ENCODE measurements at places on chromosomes 13 and 19.

GRCh38 chr13:113531041-113531873 is 40.7 kb upstream of the DCUN1D2 start:
- DNase-seq: no peak

- DNase-seq: no peak
Measured at GRCh38 chr13:114035583-114036531, 62.0 kb upstream of the C13orf46 start.

- no peak for DNase-seq
Measured at GRCh38 chr19:30116530-30116929, 174.5 kb downstream of the URI1 start.

DNA sequence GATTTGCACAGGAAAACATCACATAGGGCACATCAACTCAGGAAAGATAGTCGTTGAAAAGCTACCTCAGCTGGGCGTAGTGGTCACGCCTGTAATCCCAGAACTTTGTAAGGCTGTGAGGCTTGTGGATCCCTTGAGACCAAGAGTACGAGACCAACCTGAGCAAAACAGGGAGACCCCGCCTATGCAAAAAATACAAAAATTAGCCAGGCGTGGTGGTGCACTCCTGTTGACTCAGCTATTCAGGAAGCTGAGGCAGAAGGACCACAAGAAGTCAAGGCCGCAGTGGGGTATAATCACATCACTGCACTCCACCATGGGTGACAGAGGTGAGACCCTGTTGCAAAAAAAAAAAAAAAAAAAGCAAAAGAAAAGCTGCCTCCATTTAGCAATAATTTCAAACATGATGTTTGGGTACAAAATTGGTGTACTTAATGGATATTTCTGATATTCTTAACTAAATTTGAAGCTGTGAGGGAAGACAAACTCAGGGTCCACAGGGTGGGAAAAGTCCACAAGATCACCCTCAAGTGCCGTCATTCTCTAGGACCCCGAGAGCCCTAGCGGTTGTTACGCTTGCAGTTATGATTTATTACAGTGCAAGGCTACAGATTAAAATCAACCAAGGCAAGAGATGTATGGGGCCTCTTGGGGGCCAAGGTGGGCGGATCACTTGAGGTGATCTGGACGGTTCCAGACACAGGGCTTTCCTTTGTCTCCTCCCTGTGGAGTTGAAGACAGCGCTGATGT is 42.5 kb upstream of the LDLR start:
- DNase-seq: no peak

DNA sequence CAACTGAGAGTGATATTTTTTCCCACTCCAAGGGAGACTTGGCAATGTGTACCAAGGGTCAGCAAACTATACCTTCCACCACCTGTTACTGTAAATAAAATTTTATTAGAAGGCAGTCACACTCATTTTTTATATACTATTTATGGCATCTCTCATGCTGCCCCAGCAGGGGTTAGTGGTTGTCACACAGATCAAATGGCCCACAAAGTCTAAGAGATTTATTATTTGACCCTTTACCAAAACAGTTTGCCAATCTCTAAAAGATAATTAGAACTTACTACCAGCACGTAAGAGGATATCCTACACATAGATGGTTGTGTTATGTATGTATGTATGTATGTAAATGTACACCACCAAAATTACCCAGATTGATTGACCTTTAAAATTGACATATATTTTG is 185.1 kb downstream of the PRR20E start:
- no peak for DNase-seq

GRCh38 chr13:24505256-24505655 is 7.3 kb downstream of the PARP4 start:
- DNase-seq: no peak

DNA sequence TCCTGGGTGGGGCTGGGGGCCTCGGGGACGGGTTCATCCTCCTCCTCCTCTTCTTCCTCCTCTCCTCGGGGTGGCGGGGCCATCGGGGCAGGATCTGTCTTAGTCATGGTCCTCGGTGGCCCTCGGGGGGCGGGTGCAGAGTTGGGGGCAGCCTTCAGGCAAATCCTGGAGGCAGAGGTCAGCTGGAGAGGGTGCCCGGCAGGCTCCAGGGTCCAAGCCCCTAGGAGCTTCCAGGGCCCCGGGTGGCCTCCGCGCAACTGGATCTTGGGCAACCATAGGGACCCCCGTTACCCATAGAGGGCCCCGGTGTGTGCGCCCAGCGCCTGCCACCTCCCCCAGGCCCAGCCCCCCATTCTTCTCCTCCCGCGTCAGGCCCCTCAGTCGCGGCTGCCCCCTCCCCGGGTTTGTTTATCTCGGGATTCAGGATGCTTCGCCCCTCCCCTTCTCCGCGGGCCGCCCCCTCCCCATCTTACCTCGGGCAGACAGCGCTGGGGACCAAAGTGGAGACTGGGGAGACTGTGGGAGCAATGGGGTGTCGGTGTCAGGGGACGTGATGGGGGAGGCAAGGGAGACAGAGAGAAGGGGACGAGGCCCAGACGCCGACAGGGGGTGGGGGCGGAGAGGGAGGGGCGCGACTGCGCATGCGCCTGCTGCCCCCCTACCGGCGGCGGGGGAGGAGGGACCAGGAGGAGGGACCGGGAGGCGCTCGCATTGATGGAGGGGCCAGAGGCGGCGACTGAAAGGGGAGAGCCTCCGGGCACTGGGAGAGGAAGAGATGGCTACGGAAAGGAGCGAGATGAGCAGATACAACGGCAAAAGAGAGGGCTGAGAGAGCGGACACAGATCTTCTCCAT is at the start of gene CLIP3:
CLIP3 (minus strand) TSS at position 623 of the 854 bp plus-strand sequence; CDS start at position 107, 516 bp downstream.
- DNase-seq: no peak

DNA sequence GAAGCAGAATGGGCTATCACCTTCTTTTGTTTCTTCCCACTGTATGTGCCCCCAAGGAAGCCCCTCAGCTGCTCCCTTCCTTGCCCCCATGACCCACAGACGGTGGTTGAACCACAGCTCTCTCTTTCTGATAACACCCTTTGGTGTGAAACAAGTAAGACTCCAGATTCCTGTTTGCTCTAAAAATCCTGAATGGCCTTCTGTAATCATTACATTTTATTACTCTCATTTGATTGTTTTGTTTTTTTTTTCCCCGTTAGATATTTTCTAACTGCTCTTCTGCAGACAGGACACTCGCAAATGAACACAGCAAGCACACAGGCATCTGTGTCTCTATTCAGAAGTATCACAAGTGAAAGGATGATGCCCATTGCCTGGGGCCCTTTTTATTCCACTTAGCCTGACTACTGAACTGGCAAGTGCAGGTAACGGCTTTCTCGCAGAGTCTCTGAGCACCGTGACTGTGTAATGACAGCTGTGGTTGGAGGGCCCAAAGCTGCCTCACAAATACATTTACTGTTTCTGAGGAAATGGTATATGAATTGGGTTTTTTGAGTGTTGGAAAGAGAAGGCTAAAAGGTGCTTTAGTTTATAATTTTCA is 59.3 kb downstream of the OXGR1 start:
- no peak for DNase-seq

GRCh38 chr13:77991003-77991402 is 72.4 kb upstream of the EDNRB start:
- DNase-seq: no peak

DNA sequence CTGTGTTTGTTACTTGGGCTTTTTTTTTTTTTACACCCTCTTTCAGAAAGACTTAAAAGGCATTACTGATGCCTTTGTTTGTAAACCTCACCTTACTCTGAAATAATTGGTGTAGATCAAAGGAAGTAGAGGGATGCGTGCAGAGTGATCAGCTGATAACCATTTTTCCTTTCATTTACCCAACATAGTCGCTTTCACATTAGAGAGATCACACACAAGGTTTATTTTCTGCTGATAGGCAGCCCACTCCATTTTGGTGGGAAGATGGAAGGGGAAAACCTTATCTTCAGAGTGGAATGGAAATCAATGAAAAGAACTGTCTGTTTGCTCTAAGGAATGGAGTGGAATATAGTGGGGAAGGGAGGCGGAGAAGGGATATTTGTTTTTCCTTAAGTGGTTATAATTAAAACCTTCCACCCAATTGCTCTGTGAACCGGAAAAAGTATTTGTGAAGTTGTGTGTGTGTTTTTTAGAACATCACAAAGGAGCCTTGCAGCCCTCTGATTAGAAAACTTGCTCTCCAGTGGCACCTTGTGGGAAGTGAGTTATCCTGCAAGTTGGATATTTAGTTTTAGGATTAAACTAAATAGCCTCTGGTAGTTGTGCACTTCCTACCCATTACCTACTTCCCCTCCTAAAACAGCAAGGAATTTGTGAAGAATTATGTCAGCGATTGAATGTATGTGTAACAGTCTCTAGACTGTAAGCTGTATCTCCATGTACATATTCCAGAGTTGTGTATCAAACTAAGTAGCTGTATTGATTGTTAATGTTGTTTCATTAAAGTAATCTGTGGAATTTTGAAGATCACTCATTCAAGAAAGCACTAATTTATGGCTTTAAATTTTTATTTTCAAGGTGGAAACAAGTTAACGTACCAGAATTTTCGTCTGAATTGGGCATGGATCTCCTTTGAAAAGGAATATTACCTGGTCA is 76.8 kb downstream of the FREM2 start:
- DNase-seq: peak; percentile 52

GRCh38 chr19:47158879-47159503 is 28.4 kb downstream of the SAE1 start:
- no peak for DNase-seq

DNA sequence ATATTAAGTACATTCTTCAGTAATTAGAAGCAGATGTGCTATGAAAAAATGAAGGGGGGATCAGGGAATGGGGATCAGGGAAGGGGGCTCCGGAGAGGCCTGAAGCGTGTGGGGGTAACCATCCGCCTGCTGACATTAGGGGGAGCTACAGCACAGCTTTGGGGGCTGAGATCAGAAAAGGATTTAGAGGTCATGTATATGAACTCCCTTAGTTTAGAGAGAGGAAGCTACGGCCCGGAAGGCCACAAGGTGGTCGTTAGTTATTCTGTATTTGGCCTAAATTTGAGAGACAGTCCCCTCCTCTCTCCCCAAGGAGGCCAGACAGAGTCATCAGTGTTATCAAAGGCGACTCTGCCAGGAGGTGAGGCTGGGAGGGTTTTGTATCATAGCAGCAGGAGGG is 99.0 kb downstream of the TM9SF2 start:
- no peak for DNase-seq

DNA sequence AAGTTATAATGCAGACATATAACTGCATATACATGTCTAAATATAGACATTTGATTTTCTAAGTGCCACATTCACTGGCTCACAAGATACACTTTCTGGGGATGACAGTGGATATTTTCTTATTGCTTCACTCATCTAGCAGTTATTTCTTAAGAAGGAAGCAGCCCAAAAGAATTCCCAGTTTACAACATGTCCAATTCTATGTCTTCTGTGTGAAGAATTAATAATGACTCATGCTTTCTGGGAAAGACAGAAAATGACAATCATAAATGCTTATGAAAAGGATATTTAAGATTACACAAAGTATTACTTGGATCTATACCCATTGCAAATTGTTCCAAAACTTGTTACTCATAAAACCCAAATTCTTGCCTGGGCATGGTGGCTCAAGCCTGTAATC is 543.4 kb downstream of the SUCLA2 start:
- no peak for DNase-seq

GRCh38 chr19:3186160-3186688 is 494 bp downstream of the NCLN start:
- DNase-seq: no peak

GRCh38 chr19:49224879-49225278 is 67.3 kb downstream of the TRPM4 start:
- peak; percentile 40 for DNase-seq

DNA sequence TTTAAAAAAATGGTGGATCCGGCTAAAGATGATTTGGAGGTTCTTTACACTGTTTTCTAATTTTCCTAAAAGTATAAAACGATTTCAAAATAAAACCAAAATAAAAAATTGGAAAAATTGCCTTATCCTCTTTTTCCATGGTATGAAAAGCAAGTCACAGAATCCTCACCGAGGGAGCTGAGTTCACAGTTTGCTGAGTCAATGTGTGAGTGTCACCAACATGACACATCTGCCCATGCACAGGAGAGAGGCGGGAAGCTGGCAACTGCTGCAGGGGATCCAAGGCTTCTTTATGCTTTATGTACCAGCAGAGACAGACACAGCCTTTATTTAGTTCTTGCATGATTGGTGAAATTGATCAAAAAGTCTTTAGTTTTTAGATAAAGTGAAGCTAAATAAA is 157.8 kb downstream of the TNFSF13B start:
- DNase-seq: no peak

- DNase-seq: peak; percentile 5
Measured at GRCh38 chr13:108961542-108962125, 332.2 kb downstream of the MYO16 start.

GRCh38 chr19:39265321-39265916 is 2.8 kb upstream of the IFNL2 start:
- no peak for DNase-seq

GRCh38 chr13:37481011-37481884 is 117.3 kb downstream of the POSTN start:
- peak; percentile 24 for DNase-seq

GRCh38 chr13:75587679-75588078 is 38.1 kb downstream of the UCHL3 start:
- no peak for DNase-seq

- DNase-seq: no peak
Measured at GRCh38 chr13:69776937-69777336, 330.7 kb upstream of the ATXN8OS start.

DNA sequence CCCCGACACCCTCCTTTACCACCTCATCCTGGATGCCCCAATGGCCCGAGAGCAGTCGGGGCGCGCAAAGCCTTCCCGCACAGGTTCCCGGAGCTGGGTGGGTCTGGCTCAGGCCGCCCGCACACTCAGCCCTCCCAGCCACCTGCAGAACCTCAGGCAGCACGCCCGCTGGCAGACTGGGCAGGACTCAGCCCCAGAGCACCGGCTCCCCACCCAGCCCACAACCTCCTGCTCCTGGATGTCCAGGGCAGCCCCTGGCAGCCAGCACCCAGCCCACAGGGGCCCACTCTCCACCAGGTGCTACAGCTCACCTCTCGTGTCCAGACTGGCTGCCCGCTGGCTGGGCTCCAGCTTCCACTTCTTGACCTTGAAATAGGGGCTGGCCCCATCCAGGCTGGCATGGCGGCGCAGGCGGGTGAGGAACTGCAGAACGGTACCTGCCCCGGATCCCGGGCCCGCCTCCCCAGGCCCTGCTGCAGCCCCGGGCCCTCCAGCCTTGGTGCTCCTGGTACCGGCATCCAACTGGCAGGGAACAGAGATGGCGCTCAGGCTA is 4.6 kb downstream of the CBARP start:
- no peak for DNase-seq

DNA sequence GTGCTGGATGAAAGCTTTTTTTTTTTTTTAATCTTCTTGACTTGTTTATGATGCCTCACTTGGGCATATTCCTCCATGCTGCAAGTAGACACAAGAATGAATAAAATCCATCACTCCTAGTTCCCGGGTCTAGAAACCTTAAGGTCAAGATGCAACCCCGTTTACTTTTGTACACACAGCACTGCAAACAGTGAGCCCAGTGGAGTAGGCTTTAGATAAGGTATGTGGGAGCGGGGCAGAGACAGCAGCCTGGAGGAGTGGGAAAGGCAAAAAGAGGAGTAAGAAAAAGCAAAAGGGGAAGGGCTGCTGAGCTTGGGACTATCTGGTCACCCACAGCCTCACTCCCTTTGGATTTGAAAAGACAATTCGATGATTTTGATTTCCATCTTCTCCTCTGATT is 429.8 kb upstream of the ARGLU1 start:
- no peak for DNase-seq

Measured in NCI-H2081 treated with DMSO at 0.1 percent for 48 hours (cell line).